ENCODE measurements at places on chromosomes 4 and X. TPM values are rescaled to one million over a fixed set of nuclear protein-coding genes. Genes with fewer than 3 reads are reported as not detected.

DNA sequence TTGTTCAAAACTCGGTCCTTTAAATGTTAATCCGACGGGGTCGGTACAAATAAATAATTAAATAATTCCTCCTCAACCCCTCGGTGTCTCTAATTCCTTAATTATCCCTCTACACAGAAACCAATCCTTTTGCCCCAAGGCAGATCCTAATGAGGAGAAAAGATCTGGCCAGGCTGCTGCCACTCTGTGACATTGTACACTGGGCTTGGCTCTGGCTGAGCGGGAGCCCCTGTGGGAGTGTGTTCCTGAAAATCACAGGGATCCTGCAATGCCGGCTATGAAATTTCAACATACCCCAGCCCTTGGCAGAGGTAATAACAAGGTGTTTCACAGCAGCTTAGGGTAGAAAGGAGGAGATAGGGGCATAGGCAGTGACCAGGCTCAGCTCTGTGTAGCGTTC lies 96.0 kb downstream of the DHRSX start:
- no peak for DNase-seq

- no peak for DNase-seq
Measured at GRCh38 chrX:125293850-125294780, 25.6 kb upstream of the TEX13C start.

GRCh38 chr4:169341490-169341889 lies 70.7 kb upstream of the SH3RF1 start:
- DNase-seq, result no peak

DNA sequence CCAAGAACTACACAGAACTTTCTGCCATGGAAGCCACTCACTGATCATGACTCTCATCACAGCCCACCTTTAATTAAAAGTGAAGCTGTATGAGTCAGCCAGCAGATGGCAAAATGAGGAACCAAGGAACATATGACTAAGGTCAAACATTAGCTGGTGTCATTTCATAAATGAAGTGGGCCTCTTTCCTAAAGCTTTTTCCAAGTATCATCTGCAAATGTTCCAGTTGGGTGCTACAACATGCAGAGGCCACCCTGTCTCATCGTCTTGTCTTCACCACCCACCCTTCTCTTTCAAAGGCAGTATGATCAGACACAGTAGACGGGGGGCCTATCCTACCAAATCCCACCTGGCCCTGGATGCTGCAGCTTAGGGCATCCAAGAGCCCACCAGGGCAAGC lies 9.2 kb upstream of the EOLA1 start:
- no peak for DNase-seq

- no peak for DNase-seq
Measured at GRCh38 chrX:129744861-129745321, 6.1 kb downstream of the XPNPEP2 start.

DNA sequence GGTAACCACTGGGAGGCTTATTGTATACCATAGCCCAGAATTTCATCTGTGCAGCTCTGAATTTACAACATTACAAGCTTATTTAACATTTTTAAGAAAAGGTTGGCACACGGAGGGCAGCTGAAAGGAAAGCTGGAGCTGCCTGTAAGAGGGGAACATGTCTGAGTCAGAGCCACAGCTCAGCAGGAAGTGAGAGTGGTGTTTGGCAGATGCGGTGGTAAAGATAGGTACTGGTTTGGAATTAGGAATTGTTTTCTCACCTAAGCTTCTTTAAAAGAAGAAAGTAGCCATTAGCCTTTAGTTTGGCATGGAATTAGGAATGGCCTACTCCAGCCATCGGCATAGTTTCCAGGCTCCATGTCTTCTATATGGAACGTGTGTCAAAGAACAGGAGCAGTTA lies 172.5 kb upstream of the ANXA3 start:
- DNase-seq, result no peak

GRCh38 chr4:113943085-113943484 lies 36.4 kb downstream of the ARSJ start:
- no peak for DNase-seq

DNA sequence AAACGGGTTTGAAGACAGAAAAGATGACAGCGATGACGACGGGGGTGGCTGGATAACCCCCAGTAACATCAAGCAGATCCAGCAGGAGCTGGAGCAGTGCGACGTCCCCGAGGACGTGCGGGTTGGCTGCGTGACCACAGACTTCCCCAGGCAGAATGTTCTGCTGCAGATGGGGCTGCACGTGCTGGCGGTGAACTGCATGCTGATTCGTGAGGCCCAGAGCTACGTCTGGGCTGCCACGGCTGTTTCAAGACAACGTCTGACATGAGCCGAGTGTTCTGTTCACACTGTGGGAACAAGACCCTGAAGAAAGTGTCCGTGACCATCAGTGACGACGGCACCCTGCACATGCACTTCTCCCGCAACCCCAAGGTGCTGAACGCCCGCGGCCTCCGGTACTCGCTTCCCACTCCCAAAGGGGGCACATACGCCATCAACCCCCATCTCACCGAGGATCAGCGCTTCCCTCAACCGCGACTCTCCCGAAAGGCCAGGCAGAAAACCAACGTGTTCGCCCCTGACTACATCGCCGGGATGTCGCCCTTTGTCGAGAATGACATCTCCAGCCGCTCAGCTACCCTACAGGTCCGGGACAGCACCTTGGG lies 319.2 kb upstream of the SLC7A11 start:
- DNase-seq, result no peak

GRCh38 chr4:138500869-138501268 lies 258.7 kb upstream of the SLC7A11 start:
- no peak for DNase-seq

- no peak for DNase-seq
Measured at GRCh38 chr4:74659576-74660411, 134.5 kb downstream of the BTC start.

- no peak for DNase-seq
Measured at GRCh38 chrX:85851418-85851817, 195.9 kb downstream of the CHM start.

GRCh38 chr4:48651914-48652313 lies 128.2 kb downstream of the FRYL start:
- no peak for DNase-seq

DNA sequence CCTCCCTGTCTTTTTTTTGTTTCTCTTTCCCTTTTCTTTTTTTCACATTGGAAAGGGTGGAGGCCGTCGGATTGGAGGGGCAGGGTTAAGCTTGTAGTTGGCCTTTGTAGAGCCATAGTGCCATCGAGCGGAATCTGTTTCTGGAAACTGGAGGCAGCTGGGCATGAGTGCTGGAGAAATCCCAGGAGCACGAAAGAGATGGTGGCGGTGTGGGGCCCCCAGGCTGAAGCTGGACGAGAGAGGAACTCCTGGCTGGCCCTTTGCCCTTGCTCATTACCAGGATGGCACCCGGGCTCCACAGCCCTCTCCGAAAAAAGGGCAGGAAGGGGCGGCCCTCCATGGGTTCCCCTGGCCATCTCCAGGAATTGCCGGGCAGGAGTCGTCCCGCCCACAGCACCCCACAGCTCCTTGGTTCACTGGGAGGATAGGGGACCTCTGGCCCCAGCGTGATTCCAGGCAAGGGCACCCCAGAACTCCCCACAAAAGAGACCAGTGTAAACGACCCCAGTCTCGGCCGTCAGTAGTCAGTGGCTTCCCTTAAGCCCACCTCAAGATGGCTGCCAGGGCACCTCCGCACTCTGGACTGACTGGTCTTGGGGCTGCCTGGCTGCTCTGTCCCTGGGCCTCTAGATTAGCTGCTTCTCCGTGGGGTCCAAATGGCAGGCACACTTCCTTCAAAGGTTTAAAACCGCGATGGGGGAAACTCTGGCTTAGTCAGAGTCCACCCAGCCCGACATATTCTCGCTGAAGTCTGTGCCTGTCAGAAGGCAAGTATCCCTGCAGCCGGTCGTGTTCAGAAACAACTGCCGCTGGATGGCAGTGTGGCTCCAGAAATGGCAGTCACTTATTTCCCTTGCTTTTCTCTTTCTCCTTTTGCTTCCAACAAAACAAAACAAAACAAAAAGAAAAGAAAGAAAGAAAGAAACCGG lies 74.1 kb downstream of the NBDY start:
- DNase-seq, result peak; percentile 88

DNA sequence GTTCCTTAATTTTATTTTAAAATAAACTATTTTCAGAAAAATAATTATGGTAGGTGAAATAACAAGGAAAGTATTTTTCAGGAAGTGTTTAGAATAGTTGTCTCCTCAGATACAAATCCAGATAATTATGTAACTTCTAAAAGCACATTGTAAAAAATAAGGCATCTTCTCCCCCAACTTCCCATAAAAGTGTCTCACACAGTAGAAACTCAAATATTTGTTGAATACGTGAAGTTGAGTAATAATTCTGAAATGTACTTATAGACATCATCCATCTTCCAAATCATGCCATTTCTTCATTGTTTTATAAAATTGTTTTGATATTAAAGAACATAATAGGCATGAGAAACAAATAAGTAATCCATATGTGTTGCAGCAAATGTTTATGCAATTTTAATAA lies 18.0 kb downstream of the SHISA3 start:
- DNase-seq, result no peak

DNA sequence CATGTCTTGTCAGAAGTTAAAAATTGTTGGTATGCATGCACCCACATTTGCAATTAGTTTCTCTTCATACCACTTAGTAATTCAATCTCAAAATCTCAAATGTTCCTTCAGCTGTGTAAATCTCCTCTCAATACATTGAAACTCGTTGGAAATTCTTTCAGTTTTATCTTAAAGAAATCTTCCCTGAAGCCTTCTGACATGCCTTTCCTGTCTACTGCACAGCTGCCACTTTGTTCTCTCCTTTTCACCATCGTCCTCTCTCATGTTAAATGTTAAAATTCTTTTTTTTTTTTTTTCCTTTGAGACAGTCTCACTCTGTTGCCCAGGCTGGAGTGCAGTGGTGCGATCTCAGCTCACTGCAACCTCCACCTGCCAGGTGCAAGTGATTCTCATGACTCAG lies 30.9 kb downstream of the MCUB start:
- DNase-seq, result no peak

DNA sequence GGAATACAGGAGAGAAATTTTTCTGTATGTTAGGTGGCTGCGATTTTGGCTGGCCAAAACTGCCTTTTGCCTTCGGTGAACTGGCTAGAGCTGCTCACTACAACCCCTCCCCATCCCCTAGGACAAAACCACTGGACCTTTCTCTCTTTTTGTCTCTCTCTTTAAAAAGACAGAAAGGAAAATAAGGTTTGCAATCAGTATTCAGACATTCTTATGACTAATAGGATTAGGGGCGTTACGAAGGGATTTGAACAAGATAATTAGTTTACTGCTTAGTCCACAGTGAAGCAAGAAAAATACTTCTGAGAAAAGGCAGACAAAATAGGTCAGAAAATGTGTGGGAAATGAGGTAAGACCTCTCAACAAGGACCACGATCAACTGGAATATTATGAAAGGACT lies 180.4 kb downstream of the SLIT2 start:
- DNase-seq, result no peak

GRCh38 chr4:125529071-125529470 lies 214.3 kb downstream of the FAT4 start:
- DNase-seq, result no peak

- no peak for DNase-seq
Measured at GRCh38 chrX:80011522-80011921, 3.0 kb upstream of the TBX22 start.

- DNase-seq, result peak; percentile 54
Measured at GRCh38 chr4:118281611-118282442, 71.0 kb downstream of the PRSS12 start.

- DNase-seq, result no peak
Measured at GRCh38 chr4:108174856-108175255, 6.1 kb upstream of the LEF1 start.

DNA sequence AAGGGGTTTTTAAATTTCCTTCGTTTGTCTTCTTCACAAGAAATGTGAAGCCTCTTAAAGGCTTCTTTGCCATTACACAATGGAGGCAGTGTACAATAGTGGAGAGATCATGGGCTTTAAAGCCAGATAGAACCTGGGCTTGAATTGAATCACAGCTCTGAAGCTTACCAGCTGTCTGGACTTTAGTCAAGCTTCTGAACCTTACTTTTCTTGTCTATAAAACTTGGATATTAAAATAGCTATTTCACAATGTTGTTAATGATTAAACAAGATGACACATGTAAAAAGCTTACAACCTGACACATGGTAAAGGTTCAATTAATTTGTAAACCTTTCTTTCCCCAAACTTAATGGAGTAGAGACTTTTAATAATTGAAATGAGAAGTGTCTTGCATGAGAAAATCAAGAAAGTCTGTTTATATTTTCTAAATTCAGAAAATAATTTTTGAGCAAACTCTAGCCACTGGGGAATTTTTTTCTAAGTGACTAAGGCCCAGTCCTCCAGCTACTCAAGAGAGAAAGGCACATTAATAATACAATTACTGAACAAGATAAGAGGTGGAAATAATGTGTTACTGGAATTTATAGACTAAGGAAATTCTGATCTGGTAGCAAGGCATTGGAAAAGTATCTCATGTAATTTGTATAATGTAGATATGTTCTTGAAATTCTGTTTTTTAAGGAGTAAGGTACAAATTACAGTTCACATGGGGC lies 21.7 kb upstream of the TBC1D8B start:
- no peak for DNase-seq

GRCh38 chr4:95272797-95273196 lies 276.0 kb downstream of the UNC5C start:
- no peak for DNase-seq

DNA sequence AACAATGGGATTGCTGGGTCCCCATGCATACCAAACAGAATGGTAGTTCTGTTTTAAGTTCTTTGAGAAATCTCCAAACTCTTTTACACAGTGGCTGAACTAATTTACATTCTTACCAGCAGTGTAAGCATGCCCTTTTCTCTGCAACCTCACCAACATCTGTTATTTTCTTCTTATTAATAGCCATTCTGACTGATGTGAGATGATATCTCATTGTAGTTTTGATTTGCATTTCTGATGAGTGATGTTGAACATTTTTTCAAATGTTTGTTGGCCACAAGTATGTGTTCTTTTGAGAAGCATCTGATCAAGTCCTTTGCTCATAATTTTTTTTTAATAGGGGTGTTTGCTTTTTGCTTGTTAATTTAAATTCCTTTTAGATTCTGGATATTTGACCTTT lies 41.2 kb upstream of the ZMAT1 start:
- DNase-seq, result no peak

DNA sequence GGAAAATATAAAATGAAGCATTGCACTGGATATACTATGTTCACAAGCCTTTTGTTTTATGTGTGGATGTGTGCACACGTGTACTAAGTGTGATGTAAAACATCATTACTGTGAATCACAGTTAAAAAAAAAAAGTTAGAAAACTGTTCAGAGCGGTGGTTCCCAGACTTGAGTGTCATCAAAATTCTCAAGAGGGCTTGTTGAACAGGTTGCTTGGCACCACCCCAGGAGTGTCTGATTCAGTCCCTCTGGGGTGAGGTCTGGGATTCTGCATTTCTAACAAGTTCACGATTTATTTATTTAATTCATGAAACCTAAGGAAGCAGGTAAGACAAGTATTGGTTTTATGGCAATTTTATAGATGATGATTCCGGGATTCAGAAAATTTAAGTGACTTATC lies 1.8 kb downstream of the CENPU start:
- DNase-seq, result no peak

- no peak for DNase-seq
Measured at GRCh38 chr4:102632241-102633065, 128.3 kb downstream of the MANBA start.

HDX gene
- total RNA-seq, result 13.3 TPM

DGAT2L6 gene
- not detected for total RNA-seq

ANOS1 gene
- total RNA-seq, result 12.9 TPM

NHSL2 gene
- total RNA-seq, result 7.9 TPM

IL2 gene
- not detected for total RNA-seq

ART3 gene
- total RNA-seq, result 26.8 TPM

USP26 gene
- not detected for total RNA-seq

All from dorsolateral prefrontal cortex (tissue), 122 donors.